Activated CD4-positive, alpha-beta T cell treated with anti-CD3 and anti-CD28 coated beads, Interleukin-2, Interleukin-4, amounts not matched to agents 100 ng/mL and 50 ng/mL, durations not matched to agents 16 hours and 8 hours (primary cell): ENCODE measurements at places on chromosomes 3 and 15.

- no peak for DNase-seq
Measured at GRCh38 chr3:23438657-23439056, 235.5 kb downstream of the UBE2E2 start.

DNA sequence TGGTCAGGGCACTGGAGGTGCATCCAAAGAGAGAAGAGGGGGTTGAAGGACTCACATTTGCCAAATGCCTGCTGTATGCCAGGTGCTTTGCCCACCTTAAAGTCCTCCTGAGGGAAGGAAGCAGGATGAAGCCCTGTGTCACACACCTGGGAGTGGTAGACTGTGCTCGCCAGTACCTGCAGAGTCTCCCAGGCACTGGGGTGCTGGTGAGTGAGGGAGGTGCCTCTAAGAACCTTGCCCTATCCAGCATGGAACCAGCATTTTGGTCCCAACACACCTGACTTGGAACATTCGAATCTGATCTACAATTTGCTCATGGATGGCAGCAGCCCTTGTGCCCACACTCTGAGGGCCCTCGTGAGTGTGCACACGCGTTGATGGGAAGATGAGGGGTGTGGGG lies 76.7 kb downstream of the SEC22A start:
- no peak for DNase-seq

GRCh38 chr3:14139771-14140170 lies 14.9 kb downstream of the TMEM43 start:
- no peak for DNase-seq

- DNase-seq = no peak
Measured at GRCh38 chr3:175222356-175222755, 363.2 kb downstream of the NAALADL2 start.

DNA sequence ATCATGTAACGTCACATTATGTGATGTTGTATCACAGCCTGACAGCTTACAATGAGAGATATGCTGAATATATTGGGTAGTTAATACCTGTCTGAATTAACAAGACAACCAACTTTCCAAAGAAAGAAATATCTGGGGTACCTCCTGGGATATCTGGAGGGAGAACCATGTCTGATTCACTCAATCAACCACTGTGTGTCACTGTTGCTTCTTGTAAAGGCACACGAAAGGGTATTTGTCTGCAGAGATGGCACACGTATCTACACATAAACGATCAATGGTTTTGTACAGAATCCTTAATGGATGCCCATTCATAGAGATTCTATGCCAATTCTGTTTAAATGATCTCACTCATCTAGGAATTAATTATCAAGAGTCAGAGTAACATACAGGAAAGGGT lies 252.1 kb upstream of the TMCO5A start:
- DNase-seq = no peak

- no peak for DNase-seq
Measured at GRCh38 chr15:85725564-85725963, 69.2 kb downstream of the KLHL25 start.

DNA sequence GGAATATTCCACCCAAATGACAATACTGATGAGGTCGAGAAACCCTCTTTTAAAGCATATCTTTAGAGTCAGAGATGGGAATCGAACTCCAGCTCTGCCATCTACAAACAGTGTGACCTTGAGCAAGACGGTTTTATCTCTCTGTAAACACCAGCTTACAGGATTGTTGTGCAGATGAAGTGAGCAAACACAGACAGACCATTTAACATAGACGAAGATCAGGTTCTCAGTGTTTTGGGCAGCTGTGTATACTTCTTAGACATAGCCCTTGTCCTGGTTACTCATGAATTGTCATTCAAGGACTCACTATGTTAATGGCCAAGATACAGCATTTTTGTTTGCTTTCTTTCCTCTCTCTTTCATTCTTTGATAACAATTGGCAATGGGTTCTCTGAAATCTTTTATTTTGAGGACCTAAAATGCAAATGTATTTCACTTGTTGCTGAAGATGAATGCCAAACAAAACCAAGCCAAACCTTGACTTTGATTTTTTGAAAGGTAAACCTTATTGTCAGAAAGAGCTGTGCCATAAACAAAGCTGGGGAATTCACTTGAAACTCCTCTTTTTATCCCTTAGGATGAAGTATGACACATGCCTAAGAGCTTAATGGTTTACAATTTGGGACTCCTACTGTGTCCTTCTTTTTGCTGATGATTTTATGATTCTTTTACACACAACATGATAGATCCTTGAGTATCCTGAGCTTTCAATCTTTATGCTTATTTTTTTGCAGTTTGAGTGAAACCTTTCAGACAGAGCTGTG lies 250.0 kb upstream of the PDZRN3 start:
- DNase-seq = no peak

GRCh38 chr3:34972481-34972880 lies 666.8 kb upstream of the ARPP21 start:
- no peak for DNase-seq

GRCh38 chr3:197335428-197336132 lies 37.2 kb upstream of the DLG1 start:
- no peak for DNase-seq

DNA sequence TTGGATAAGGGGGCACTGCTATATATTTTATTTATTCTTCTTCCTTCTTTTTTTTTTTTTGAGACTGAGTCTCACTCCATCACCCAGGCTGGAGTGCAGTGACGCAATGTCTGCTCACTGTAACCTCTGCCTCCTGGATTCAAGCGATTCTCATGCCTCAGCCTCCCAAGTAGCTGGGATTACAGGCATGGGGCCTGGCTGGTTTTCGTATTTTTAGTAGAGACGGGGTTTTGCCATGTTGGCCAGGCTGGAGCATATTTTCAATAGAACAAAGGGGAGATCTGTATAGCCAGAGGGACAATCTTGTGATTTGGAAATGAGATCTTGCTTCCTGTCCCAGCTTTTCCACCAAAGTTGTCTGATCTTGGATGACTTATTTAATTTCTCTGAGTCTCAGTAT lies 133.1 kb upstream of the ABHD17C start:
- no peak for DNase-seq

GRCh38 chr3:144491333-144491732 lies 519.7 kb downstream of the DIPK2A start:
- no peak for DNase-seq

- DNase-seq = no peak
Measured at GRCh38 chr3:63918321-63918720, 6.1 kb upstream of the SCAANT1 start.

GRCh38 chr3:13462125-13462629 lies 17.9 kb upstream of the HDAC11 start:
- DNase-seq = no peak

- DNase-seq = peak; percentile 59
Measured at GRCh38 chr3:58994746-58995330, 55.0 kb downstream of the CFAP20DC start.

DNA sequence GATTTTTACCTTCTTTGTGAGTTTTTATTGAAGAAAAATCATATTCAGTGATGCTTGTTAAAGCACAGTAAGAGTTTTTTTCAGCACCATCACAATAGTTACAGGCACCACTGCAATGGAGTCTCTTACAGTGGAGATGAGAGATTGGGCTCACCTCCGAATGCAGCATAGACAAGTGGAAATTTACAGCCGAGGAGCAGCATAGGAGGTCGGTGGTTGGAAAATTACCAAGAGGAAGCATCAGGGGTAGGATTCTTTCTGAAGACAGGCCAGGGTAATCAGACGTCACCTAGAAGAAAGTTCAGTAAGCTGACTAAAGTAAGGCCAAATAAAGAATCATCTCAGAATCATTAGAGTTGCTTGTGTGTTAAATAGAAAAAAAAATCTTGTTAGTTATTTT lies 491.6 kb downstream of the RBMS3 start:
- DNase-seq = no peak

DNA sequence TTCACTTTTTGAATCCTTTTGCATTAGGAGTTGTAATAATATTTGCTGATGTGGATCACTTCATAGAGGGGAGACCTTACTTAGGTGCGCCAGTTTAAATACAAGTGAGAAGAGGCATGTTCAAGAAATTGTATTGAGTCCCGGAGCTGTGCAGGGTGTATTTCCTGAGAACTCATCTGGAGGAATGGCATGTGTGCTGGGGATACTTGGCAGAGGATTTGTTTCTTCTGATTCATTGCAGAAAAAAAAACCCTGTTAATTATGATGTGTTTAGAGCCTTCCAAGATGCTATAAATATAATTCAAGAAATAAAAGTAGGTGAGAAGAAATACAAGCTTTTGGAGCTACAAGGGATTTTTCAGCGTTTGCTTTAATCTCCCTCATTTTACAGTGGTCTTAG lies 97.6 kb downstream of the TPRG1 start:
- DNase-seq = no peak

- no peak for DNase-seq
Measured at GRCh38 chr3:9795207-9795606, 2.3 kb downstream of the ARPC4 start.

DNA sequence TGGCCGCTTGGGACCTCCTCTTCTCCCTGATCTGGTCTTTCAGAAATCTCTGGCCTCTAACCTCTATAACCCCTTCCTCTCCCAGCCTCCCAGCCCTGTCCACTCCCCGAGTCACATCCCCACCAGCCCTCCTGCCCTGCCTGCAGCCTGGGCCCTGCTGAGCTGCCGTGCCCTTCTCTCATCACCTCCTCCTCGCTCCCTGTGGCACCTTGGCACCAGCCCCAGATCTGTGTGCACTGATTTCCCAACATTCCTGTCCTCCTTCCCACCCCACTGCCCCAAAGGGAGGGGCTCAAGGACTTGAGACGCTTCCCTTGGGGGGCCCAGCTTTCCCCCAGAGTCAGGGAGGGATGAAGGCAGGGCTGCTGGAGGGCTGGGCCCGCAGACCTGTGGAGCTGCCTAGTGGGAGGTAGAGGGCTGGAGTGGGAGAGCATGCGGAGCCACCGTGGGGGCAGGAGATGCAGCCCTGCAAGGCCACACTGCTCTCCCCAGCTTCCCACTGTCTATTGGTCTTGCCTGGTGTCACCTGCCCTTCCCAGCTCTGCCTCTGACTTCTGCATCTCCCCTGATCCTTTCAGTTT lies 42.7 kb downstream of the EXOG start:
- no peak for DNase-seq

DNA sequence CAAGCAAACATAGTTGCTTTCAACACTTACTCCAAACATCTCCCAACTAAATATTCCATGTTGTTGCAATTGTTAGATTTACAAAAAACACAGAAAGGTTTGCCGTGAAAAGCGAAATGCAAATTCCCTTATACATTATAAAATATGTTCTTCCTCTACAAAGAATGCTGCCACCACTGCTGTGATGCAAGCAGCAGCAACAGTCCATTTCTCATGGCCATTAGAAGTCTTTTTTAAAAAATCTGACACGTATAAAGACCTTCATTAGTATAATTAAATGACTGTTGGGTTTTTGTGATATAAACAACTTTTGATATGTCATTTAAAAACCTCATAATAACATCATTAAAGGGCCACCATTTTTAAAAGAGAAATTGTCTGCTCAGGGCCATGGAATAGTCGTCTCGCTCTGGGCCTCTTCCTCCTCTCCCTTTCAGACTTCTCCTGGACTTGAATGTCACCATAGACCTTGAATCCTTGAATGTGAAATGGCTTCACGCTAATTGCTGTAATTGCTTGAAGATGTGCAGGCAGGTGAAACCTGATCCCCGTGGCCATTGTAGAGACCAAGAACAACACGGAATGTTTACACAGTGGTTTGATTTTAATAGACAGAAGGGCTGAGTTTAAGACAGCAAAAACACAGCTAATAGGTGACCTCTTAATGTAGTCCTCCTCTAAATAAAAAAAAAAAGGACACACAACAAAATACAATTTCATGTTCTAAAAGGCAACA lies 450.4 kb downstream of the FOXP1 start:
- DNase-seq = no peak

DNA sequence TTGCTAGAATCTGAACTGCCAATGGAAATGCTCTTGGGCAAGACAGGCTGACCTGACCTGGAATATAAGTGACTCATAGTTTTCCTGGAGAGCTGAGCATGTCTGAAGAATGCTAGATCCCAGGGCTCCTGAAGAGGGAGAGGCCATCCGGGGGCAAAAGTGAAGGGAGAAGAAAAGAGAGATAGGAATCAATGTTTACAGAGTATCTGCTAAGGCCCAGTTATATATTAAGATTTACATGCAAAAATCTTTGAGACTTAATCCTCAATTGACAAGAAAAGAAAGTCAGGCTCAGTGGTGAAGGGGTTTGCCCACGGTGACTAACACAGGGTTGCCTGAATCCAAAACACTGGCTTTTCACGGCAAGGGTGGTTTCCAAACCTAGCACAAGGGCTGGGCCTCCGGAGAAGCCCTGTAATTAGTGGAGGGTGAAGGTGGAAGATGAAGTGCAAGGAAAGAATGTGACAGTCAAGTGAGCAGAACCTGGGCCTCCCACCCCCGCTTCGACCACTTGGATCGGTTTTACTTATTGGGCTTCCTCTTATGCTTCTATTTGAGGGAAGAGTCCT lies 91.7 kb upstream of the FGF12 start:
- DNase-seq = peak; percentile 71

DNA sequence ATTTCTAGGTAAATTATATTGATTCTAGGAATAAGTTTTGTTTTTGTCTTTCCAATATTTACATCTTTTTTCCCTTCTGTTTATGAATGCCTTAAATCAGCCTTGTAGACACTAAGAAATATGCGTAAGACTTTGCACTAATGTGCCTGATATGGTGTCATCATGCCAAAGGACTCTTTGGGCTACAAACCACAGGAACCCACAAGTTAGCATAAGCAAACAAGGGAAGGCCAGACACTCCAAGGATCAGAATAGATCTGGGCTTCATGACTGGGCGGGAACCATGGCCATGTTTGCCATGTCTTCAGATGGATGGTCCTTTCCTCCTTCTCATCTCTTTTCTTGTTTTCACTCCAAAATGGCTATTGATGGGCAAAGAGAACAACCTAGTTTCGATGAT lies 242.2 kb upstream of the CHRNA7 start:
- no peak for DNase-seq

DNA sequence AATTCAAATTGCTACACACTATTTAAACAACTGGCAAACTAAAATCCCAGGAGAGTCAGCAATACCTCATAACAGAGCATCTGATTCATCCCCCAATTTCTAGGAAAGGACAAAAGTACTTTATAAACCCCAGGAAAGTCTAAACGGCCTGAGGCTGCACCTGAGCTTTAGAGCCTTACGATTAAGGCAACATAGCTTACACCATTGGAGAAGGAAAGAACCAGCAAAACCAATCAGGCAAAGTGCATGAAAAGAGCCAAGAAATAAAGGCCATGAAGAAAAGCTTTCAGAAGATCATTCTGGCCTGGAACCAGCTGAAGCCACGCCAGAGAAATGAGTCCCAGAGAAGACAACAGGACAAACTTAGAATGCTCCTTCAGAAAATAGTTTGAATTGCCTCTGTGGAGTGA lies 48.1 kb downstream of the PTPN9 start:
- DNase-seq = no peak

- no peak for DNase-seq
Measured at GRCh38 chr15:66187271-66187670, 66.3 kb downstream of the MEGF11 start.
